Cardiac ventricle fibroblast (primary cell): ENCODE measurements at places on chromosomes 2 and 18. TPM values are rescaled to one million over a fixed set of nuclear protein-coding genes. Genes with fewer than 3 reads are reported as not detected.

TMEM169 gene
- 0.10 TPM in 1 of 2 replicates, not detected in the other for total RNA-seq

RPRM gene
- total RNA-seq = not detected in 2 replicates

PPP1R1C gene
- not detected in 2 replicates for total RNA-seq

SALL3 gene
- total RNA-seq = 0.44 and 0.62 TPM in 2 replicates

GAD1 gene
- not detected in 2 replicates for total RNA-seq

DYNAP gene
- total RNA-seq = not detected in 2 replicates

AGXT gene
- not detected in 2 replicates for total RNA-seq

ARHGAP28 gene
- total RNA-seq = 15.7 and 21.3 TPM in 2 replicates

VWC2L gene
- total RNA-seq = 0.10 TPM in 1 of 2 replicates, not detected in the other

UGT1A10 gene
- not detected in 2 replicates for total RNA-seq

KDSR gene
- total RNA-seq = 34.8 and 36.8 TPM in 2 replicates

C2orf66 gene
- 0.20 and 0.56 TPM in 2 replicates for total RNA-seq
